Naive thymus-derived CD4-positive, alpha-beta T cell (primary cell): ENCODE measurements at places on chromosomes 1 and 21.

GRCh38 chr1:167764458-167765330 lies 42.9 kb downstream of the MPZL1 start:
- no peak for DNase-seq

DNA sequence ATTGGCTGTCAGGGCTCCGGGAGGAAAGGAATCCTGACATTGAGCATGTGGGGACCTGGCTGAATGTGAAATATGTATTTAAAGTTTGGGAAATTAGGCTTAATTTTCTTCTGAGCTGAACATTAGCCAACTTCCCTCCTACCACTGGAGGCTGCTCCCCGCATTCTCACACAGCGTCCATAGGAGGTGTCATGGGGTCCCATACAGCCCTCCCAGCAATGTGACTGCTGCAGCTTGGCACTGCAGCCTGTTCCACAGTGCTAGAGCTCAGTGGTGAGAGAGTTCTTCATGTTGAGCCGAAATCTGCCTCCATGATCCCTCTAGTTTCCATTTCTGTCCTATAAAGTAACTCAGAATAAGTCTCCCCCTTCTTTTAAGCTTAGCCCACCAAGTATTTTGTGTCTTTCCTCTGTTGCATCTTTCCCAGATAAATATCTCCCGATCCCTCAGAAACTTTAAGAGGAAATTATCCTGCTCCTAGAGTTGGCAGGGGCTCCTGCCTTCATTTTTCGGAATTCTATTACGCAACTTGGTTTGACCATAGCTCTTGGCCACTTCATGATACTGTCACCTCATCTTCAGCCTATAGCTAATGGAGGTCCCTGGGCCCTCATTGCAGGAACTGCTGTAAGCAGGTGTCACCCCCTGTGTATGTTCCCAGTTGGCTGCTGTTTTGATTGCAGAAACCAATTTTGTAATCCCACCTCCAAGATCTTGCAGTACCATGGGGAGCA lies 2.0 kb downstream of the FCRL6 start:
- no peak for DNase-seq

DNA sequence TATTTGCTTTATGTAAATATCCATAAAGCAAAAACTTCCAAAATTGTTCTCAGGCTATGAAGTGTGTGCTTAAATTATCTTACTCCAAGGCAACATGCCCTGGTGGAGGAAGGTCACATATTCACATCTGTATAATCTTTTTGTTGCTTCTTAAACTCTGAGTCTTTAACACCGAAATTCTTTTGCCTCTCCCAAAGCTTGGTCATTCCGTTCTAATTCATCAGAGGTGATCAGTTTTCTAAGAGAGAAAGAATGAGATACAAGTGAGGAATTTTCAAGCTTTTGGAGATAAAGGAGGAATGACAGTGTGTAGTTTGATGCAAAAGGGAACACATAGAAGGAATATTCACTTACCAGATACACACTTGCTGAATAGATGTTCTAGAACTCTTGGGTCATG lies 561.7 kb downstream of the LTN1 start:
- DNase-seq, result no peak

DNA sequence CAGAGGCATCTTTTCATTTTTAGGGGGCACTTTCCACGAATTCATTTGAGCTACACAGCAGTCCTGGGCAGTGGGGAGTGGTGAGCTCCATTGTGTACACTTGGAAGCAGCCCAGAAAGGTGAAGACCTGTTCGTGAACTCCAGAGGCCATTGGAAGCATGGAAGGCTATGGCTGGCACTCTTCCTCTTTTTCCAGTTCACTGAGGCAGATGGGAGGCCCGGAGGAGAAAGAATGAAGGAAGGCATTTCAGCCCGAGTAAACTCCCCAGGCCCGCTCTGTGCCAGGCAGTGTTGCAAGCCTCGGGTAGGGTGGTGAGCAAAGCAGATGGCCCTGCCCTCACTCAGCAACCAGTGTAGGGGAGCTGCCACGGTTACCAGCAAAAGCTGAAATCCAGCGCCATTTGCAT lies 673 bp upstream of the DHCR24 start:
- no peak for DNase-seq

GRCh38 chr21:41597227-41597626 lies 89.3 kb upstream of the TMPRSS2 start:
- no peak for DNase-seq

GRCh38 chr1:185895208-185895900 lies 161.2 kb downstream of the HMCN1 start:
- no peak for DNase-seq

- DNase-seq, result no peak
Observed at GRCh38 chr1:43370564-43370963, 2.8 kb upstream of the ELOVL1 start.
